ENCODE measurements at places on chromosomes 2 and 18.
A peak's percentile ranks its signal among the peaks of the same experiment; 100 is the strongest.

GRCh38 chr2:56565143-56565542 lies 381.4 kb downstream of the CCDC85A start:
- DNase-seq = no peak

GRCh38 chr18:63158012-63158631 lies 161.4 kb downstream of the BCL2 start:
- DNase-seq = no peak

GRCh38 chr2:213015387-213016165 lies 135.8 kb downstream of the IKZF2 start:
- DNase-seq = no peak

DNA sequence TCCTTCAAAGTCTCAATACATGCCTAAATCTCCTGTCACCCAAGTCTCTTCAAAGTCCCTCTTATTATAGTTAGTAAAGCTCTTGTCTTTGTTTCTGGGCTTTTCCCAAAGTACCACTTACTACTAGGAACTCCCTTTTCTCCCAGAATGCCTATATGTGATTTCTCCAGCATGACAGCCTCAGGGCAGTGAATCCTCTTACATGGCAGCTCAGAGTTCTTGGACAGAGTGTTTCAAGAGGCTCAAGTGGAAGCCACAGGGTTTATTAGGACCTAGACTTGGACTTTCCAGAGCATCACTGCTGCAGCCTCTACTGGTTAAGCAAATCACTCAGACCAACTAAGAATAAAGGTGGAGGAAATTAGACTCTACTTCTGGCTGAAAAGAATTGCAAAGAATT lies 98.9 kb downstream of the CSRNP3 start:
- DNase-seq = no peak

- DNase-seq = no peak
Observed at GRCh38 chr2:223100061-223100511, 48.1 kb downstream of the KCNE4 start.

DNA sequence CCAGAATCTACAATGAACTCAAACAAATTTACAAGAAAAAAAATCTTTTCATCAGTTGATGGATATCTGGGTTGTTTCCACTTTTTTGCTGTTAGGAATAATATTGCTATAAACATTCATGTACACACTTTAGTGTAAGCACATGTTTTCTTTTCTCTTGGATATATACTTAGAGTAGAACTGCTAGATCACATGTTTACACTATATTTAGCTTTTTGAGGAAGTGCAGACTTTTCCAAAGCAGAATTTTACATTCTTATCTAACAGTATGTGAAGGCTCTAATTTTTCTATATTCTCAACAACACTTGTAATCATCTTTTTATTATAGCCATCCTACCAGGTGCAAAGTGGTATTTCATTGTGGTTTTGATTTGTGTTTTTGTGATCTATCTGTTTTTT lies 103.6 kb upstream of the RMP24 start:
- no peak for DNase-seq

DNA sequence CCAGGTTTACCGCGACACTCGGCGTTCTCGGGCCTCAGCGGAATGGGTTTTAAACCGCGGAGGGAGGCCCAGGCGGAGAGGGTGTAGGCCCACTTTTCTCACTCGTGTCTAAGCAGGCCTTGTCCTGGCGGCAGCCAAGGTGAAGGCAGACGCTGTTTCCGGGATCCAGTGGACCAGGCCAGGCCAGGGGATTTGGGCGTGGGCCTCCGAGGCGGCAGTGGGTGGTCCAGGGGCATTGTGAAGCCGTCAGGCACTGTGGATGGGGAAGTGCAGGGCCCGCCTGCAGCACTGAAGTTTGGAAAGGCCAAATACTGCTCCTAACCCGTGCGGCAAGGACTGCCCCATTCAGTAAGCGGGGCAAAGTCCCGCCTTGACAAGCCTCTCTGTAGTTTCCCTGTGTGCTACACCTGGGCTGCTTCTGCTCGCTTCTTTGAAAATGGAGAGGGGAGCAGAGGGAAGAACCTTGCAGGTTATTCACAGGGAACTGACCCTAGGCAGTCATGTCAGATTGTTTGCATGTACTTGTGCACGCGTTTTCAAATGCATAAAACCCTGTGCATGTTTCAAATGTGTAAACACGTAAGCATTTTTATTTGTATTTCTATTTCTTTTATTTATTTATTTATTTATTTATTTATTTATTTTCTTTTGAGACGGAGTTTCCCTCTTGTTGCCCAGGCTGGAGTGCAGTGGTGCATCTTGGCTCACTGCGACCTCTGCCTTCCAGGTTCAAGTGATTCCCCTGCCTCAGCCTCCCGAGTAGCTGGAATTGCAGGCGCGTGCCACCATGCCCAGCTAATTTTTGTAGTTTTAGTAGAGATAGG lies 7.5 kb upstream of the DLX2 start:
- DNase-seq = no peak

DNA sequence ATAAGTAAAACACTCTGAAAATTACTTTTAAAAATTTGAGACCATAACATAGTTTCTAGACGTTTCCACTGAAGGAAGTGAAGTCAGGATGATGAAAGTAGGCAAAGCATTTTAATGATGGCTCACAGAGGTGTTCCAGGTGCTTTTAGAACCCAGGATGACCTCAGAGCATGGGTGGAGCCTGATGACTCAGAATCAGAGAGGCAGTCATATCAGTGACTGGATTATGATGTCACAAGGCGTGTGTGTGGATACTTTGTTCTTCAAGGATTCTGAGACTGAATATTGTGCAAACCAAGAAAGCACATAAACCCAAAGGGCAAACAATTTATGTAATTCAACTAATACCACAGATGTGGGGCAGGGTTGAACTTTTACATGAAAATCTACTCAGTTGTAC lies 208.0 kb upstream of the FBXO11 start:
- peak; percentile 70 for DNase-seq

DNA sequence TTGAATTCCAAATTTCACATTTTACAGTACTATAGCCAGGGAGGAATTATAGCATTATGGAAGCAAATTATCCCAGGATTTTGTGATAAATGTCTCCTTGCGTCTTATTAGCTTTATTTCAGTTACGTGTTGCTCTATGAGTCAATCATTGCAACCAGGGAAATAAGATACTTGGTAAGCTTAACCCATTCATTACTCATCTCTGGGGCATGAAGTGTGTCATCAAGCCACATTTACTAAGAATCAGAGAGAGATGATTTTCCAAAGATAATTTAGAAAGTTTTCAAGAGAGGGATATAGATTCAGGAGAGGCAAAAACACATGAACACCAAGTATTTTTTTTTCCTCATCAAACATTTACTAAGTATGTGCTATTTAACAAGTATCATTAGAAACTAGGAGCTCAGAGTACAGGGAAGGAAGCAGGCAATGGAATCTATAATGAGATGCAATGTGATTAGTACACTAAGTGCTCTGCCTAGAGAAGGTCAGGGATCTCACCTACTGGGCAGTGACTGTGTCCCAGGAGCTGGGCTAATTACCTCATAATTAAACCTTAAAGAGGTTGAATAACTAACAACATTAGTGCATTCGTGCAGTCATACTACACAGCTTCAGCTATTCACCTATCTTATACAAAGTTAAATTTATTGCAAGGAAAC lies 217.8 kb upstream of the NXPH2 start:
- DNase-seq = no peak
